ENCODE measurements at places on chromosomes 1 and 21.

DNA sequence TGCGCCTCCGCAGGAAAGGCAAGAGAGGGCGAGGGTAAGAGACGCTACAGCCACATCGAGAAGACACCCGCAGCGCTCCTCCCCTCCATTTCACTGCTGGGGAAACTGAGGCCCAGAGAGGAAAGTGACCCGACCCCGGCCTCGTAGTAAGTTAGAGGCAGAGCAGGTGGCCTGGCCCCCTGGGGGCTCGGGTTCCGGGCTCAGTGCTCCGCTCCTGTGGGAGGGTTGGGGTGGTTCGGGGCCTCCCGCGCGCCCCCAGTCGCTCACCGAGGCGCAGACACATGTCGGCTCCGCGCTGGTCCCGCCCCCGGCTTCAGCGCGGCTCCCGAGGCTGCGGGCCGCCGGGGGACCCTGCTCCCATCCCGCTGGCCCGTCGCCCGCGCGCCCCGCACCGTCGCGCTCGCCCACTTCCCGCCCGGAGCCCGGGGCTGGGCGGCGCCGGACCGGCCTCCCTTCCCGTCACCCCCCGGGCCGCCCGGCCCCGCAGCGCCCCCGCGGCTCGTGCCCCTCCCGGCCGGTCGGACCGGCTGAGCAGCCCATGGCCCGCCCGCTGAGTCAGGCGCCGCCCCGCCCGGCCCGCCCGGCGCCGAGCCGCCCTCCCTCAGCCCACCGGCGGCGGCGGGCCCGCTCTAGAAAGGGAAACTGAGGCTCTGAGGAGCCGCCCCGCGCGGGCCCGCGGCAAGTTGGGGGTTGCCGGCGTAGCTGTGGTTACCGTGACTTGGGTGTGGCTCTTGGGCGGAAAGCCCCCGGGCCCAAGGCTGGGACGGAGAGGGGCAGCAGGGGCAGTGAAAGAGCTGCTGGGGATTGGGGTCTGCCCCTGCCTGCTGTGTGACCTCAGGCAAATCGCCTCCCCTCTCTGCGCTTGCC is at the start of gene TMEM54:
TMEM54 (minus strand) TSS at position 434 of the 867 bp plus-strand sequence; CDS start at position 283, 151 bp downstream.
- no peak for DNase-seq

- no peak for DNase-seq
These were observed 47.4 kb upstream of the DOCK7 start for GRCh38 chr1:62735491-62736171.

- no peak for DNase-seq
These were observed 10.1 kb downstream of the KDM1A start for GRCh38 chr1:23029337-23029736.

DNA sequence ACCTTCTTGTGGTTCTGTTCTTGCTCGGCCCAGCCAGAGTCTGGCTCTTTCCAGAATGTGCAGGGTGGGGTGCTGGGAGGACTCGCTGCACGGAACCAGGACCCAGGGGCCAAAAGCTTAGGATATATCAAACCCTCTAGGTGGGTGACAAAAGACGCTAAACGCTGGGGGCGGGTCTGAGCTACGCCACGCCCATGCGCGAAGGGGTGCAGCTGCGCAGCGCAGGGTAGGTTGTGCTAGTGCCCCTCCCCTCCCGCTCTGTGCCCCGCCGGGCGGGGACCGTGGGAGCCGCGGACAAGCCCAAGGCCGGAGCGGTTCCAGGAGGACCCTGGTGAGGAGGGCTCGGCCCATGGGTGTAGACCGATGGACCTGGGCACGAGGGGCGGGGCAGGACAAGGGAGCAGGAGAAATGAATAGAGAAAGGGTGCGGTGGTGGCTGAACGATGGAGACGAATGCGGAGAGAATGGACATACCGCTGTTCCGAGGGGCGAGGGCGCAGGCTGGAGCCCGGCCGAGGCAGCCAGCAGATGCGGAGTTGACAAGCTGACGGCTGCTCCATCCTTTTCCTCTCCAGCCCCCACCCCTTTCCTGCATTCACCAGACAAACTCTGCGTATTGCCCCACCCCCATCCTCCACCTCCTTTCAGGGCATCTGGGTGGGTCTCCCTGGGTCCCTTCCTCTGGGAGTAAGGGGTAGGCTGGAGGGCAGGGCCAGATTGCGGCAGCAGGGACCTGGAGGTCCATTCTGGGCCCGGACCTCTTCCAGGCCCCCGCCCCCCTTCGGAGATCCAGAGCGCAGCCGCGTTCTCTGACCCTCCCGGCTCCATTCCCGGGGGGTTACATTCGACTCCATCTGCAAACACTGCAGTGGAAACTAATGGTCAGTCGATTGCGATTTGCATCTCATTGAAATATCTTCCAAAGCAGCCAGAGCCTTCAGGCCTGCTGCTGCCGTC is at the start of gene RUSC1:
RUSC1 (plus strand) TSS at position 234 of the 957 bp plus-strand sequence. CDS start 880 bp downstream, outside the sequence.
- DNase-seq, result peak; percentile 64

DNA sequence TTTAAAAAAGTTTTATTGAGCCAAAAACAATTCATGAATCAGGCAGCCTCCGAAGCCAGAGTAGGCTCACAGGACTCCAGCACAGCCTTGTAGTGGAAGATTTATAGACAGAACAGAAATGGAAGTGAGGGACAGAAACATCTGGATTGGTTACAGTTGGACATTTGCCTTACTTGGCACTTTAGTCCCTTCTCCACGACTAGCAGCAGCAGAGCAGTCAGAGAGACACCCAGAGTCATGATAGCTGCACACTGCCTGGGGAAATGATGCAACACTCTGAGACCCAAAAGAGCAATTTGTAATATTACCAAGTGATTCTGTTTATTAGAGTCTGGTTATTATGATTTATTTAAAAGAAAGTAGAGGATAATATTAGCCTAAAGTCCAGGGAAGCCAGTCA is 72.2 kb upstream of the KRTAP11-1 start:
- DNase-seq, result no peak

GRCh38 chr1:180489976-180490375 is 12.4 kb downstream of the ACBD6 start:
- DNase-seq, result no peak

- no peak for DNase-seq
These were observed 98.9 kb downstream of the TMEM53 start for GRCh38 chr1:44575396-44575795.

GRCh38 chr1:33319949-33320618 is 814 bp downstream of the A3GALT2 start:
- DNase-seq, result no peak

DNA sequence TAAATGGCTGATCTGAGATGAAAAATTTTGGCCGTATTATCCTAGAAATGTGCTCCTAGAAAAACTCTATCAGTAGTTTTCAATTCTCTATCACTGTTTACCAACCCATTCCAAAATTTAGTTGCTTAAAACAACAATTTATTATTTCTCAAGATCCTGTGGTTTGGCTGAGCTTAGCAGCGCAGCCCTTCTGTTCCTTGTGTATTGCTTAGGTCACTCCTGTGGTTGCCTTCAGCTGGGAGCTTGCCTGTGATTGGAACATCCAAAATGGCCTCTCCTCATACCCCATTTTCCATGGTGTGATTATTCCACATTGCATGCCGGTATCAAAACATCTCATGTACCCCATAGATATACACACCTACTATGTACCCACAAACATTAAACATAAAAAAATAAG is 22.8 kb upstream of the STUM start:
- DNase-seq, result no peak

DNA sequence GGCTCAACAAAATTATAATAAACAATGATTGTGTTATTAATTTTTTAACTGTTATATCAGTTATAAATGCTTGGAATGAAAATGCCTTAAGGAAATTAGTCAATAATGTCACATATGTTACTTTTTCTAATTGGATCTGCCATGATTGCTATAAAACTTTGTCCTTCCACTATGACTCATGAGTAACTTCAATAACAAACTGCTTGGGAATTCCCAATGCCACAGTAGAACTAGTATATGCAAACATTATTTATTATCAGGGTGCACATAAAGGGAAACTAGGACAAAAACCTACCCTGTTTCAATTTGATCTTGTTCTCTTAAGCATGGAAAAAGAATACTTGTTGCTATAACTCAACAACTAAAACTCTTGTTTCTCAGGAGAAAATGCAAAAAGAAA is 59.1 kb upstream of the PDC start:
- no peak for DNase-seq

DNA sequence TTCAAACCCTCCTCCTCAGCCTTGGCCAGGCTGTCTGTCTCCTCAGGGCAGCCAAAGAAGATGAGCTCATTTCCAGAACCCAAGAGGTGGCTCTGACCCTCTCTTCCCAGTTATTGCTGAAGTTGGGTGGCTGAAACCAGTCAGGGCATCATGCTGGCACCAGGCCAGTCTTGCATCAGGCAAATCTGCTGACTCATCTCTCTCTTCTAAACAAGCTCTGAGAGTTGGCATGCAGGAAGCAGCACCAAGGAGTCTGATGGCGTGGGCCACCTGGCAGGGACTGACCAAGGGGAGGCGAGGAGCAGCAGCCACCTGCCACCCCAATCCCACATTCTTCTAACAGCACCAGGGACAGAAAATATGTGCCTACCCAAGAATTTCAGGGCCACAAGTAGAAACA is 104.8 kb upstream of the ATP1A1 start:
- DNase-seq, result no peak
